Forelimb muscle (tissue), 1 donor: ENCODE measurements at places on chromosomes 1 and 21.
A peak's percentile ranks its signal among the peaks of the same experiment; 100 is the strongest.

GRCh38 chr1:175463853-175464252 is 271.3 kb upstream of the KIAA0040 start:
- DNase-seq, result no peak

DNA sequence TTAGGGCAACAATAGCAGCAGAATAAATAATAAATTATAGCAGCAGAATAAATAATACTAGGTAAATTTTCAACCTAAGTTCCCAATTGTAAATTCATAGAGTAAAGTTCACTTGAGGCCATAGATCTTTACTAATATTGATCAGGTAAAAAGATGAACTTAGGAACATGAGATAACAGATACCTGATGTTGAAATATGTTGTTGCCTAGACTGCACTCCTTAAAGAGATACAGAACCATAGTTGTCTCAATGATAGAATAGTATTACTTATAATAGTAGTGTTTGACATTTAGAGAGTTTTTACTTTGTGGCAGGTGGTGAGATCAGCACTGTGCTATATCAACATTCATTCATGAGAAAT is 378 bp upstream of the F13B start:
- DNase-seq, result no peak

DNA sequence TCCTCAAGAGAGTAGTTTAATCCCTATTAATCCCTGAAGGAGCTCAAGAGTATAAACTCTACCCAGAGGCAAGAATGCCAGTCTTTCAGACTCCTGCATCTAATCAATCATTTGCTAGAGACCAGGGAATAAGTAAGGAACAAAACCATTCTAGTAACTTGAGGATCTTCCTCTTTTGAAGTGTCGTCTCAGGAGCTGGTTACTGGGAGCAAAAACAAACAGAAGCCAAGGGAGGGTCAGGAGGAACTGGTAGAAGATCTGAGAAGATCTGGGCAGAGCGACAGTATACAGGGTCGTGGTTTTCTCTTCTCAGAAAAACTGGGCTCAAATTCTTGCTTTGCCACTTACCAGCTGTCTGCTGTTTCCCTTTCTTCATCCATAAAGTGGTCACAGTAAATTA is 69.3 kb downstream of the RPS6KA1 start:
- no peak for DNase-seq

- DNase-seq, result no peak
Observed at GRCh38 chr1:43545695-43546387, 15.2 kb downstream of the PTPRF start.

DNA sequence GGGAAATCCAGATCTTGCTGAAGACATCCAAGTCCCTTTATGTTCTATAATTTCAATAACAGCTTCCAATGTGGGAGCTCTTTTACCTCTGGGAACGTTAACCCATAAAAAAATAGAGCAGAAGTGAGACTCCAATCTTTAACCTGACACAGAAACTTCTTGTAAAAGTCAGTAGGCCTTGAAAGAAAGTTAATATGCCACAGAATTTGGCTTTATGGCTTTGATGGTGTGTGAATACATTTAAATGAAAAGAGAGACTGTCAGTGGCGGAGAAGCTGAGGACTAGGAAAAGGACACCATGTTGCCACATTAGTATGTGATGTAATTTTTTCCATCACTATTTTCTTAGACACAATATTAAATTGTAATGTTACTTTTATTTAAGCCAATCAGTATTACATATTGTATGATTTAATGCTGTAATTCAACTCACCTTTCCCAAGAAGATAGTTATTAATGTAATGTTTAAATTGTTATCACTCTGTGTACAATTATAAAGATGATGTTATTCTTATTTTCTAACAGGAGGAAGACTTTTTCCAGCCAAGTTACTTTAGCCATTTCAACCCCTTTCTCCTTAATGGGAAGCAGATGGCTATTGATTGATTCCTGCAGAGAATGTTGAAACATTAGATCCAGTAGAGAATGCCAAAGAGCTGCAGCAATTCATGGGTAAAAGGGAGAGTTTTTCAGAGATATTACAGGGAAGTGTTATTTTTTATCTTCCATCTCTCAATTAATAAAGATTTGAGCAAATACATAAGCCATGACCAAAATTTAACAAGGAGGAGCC is 17.5 kb upstream of the CLDN8 start:
- peak; percentile 60 for DNase-seq

DNA sequence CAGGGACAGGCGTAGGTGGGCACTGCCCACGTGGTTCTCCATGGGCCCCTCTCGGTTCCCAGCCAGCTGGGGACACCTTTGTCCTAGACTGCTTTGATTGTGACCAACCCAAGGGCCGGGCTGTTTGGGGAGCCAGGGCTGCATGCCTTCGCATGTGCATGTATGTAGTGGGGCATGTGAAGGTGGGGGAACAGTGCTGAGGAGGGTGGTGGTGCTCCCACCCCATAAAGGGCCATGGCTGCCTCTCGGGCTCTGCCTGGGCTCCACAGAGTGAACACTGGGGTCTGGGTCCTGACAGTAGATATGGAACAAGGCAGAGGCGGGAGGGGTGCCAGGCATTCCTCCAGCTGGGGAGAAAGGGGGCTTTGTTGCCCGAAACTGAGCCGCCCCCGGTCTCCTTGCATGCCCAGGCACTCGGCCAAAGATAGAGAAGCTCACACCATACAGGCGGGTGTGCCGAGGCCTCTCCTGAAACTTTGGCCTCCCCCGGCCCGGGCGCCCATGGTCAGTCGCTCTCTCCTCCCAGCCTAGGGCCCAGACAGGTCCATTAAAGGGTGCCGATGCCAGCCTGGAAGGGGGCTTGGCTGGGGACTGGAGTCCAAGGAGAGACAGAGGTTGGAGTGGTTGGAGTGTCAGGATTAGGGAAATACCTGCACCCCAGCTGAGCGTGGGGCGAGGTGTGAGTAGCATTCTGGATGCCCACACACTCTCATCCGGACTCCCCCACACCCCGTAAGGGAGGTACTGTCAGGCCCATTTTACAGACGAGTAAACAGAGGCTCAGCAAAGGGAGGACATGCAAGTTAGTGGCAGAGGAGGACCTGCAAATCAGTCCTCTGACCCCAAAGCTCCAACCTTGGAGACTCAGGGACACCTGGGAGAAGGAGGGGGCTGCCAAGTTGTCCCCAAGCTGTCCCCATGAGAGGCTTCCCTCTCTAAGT is 41.1 kb downstream of the EPHA2 start:
- DNase-seq, result no peak

DNA sequence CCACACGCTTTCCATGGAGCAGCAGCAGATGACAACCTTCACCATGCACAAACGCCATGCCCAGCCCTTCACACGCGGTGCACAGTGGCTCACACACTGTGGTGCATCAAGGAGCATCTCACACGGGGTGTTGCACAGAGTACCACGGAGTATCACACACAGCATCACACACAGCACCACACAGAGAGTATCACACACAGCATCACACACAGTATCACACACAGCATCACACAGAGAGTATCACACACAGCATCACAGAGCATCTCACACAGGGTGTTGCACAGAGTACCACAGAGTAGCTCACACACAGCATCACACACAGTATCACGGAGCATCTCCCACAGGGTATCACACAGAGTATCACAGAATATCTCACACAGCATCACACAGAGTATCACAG is 122.2 kb upstream of the RAB4A start:
- DNase-seq, result no peak

GRCh38 chr1:63954187-63954586 is 180.4 kb downstream of the ROR1 start:
- DNase-seq, result no peak
